ENCODE measurements at places on chromosomes 13 and 19. TPM values are rescaled to one million over a fixed set of nuclear protein-coding genes. Genes with fewer than 3 reads are reported as not detected.
A peak's percentile ranks its signal among the peaks of the same experiment; 100 is the strongest.

The SIGLEC14 gene
- total RNA-seq: not detected

The TNNT1 gene
- 127 TPM for total RNA-seq

The GRIK5 gene
- 45.0 TPM for total RNA-seq

The SRRM5 gene
- 0.44 TPM for total RNA-seq

- no peaks in the 10 kb centered on the region for H3K4me1 ChIP-seq
- H3K27ac ChIP-seq: no peak overlapping the region
- no peak for DNase-seq
- no peak overlapping the region for H3K4me3 ChIP-seq
- peaks cover 9% of the 10 kb centered on the region for H3K36me3 ChIP-seq
Measured at GRCh38 chr13:66003558-66003957, 1226.6 kb downstream of the PCDH9 start.

- no peak overlapping the region for H3K4me3 ChIP-seq
- H3K27ac ChIP-seq: no peak overlapping the region
- DNase-seq: no peak
- peaks cover 13% of the 10 kb centered on the region for H3K36me3 ChIP-seq
- no peaks in the 10 kb centered on the region for H3K4me1 ChIP-seq
Measured at GRCh38 chr19:5006201-5006600, 37.3 kb downstream of the KDM4B start.

DNA sequence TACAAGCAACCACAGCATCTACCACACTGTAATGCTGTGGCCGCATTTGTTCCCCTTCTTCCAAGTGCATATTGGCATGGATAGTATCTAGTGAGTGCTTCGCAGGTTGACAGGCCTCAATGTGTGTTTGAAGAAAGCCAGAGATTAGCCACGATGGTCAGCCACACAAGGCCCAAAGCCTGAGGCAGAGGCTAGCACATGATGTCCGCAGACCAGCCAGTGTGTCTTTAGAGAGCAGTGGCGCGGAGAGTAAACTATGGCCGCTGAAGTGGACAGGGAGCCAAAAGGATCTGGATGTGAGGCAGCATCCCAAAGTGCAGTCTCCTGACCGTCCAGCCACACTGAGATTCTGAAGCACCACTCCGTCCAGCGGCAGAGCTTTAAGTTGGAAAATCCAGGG, 36.0 kb downstream of the BRD4 start:
- peaks cover 27% of the 10 kb centered on the region for H3K4me1 ChIP-seq
- H3K4me3 ChIP-seq: no peak overlapping the region
- H3K27me3 ChIP-seq: no peaks in the 10 kb centered on the region
- peaks cover 12% of the 10 kb centered on the region for H3K36me3 ChIP-seq
- H3K27ac ChIP-seq: no peak overlapping the region

- H3K4me1 ChIP-seq: no peaks in the 10 kb centered on the region
- no peak overlapping the region for H3K4me3 ChIP-seq
- H3K27me3 ChIP-seq: no peaks in the 10 kb centered on the region
- no peak overlapping the region for H3K27ac ChIP-seq
- peaks cover 11% of the 10 kb centered on the region for H3K36me3 ChIP-seq
Measured at GRCh38 chr19:5893907-5894703, 9.5 kb downstream of the NDUFA11 start.

DNA sequence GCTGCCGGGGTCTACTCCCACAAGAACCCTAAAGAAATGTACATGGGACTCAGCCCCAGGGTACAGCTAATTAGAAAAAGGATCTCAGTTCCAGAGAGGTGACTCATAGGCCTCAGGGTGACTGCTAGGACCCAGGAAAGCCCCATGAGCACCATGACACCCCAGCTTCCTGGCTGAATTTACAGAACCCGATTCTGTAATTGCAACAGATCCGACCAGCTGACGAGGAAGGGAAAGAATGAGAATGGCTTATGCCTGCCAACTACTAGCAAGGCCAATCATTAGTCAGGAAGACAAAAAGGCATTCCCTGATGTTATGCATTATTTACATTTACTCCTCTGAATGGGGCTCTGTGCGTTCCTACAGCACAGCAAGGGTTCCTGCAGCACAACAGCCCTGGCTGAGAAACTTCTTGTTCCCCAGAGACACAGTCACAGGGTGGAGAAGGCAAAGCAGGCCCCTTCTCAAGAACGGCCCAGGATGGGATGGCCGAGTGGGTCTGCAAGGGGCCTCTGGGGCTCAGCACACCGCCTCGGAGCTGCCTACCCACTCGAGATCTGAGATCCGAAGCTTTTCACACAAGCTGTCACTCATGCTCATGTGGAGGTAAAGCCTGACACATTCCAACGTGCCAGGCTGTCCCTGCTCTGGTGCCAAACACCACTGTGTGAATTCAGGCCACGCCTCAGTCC, 27.2 kb downstream of the PBX4 start:
- peak overlapping the region; percentile 50 for H3K4me3 ChIP-seq
- H3K36me3 ChIP-seq: no peaks in the 10 kb centered on the region
- peaks cover 10% of the 10 kb centered on the region for H3K4me1 ChIP-seq
- no peak overlapping the region for H3K27ac ChIP-seq
- H3K27me3 ChIP-seq: no peaks in the 10 kb centered on the region
- peak; percentile 50 for DNase-seq

DNA sequence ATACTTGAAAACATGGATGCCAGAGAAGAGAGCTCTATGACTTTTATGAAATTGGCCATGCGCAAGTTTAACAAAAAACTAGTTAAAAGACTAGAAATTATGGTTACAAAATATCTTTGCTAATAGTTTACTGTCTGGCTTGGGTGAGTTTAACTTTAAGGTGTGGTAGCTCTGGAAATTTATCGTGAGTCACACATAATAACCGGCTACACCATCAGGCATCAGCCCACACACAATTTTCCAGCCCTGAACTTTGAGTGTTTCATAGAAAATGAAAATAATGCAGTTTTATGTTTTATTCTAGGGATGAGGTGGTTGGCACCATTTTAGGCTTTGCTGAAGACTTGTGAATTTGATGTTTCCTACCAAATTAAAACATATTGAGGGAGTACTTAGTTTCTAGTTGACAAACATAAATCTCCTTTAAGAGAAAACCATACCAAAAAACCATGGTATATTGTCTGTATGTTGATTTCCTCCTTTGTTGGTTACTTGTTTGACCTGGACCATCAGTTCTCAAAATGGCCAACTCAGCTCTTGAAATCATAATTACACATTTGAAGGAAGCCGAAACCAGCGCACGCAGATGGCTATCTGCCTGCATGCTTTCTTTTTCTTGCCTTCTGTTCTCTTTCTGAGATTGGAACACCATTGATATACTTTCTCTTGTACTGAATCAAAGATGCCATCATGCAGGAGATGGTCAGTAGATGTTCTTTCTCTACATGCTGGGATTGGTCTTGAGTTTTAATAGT, 125.1 kb downstream of the AKAP11 start:
- no peak overlapping the region for H3K4me3 ChIP-seq
- no peak overlapping the region for H3K27ac ChIP-seq
- H3K36me3 ChIP-seq: peaks cover 1% of the 10 kb centered on the region
- H3K4me1 ChIP-seq: no peaks in the 10 kb centered on the region
- DNase-seq: no peak

DNA sequence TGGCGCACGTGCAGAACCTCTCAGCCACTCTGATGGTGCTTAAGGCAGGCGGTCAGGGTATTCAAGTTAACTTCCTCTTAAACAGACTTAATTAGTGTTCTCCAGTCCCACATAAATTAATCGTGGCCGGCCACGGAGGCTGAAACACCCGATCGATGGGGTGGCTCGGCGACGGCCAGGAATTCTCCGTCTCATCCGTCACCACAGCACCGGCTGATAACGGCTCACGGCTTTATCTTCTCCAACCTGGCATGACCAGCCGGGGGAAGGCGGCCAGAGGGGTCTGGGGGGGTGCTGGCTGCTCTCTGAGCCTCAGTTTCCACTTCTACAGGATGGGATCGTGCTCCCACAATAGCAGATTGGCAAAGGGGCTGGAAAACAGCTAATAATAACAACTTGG, 32.6 kb upstream of the TCF3 start:
- no peak overlapping the region for H3K27ac ChIP-seq
- H3K4me1 ChIP-seq: no peaks in the 10 kb centered on the region
- H3K4me3 ChIP-seq: no peak overlapping the region
- DNase-seq: no peak
- H3K27me3 ChIP-seq: no peaks in the 10 kb centered on the region

- H3K4me3 ChIP-seq: peak overlapping the region; percentile 92
- no peak overlapping the region for H3K27ac ChIP-seq
- no peaks in the 10 kb centered on the region for H3K36me3 ChIP-seq
- DNase-seq: no peak
Measured at GRCh38 chr13:93228643-93228937, 2.0 kb downstream of the GPC6 start.

All from H9 (cell line).